Type B pancreatic cell (in vitro differentiated cells): ENCODE measurements at places on chromosomes 6 and 20. TPM values are rescaled to one million over a fixed set of nuclear protein-coding genes. Genes with fewer than 3 reads are reported as not detected.

- H3K27me3 ChIP-seq: no peaks in the 10 kb centered on the region
- no peaks in the 10 kb centered on the region for H3K4me1 ChIP-seq
- H3K4me3 ChIP-seq: no peak overlapping the region
- H3K36me3 ChIP-seq: peaks cover 4% of the 10 kb centered on the region
- no peak overlapping the region for H3K27ac ChIP-seq
Observed at GRCh38 chr6:161948462-161948861, 674.6 kb upstream of the AGPAT4 start.

The MMP24 gene
- total RNA-seq: 2.2 and 2.6 TPM in 2 replicates

GRCh38 chr20:63572788-63573646, 1.0 kb downstream of the HELZ2 start:
- peak overlapping the region; percentile 55 for H3K27ac ChIP-seq
- no peak for DNase-seq
- peaks cover 4% of the 10 kb centered on the region for H3K4me1 ChIP-seq
- H3K4me3 ChIP-seq: peak overlapping the region; percentile 85

The MCCD1 gene
- total RNA-seq: not detected in 2 replicates

The B3GALT4 gene
- total RNA-seq: 10.1 and 22.2 TPM in 2 replicates
